ENCODE measurements at places on chromosomes 2 and 18.

GRCh38 chr2:215601990-215602721, 166.3 kb upstream of the FN1 start:
- DNase-seq = no peak

GRCh38 chr2:232835687-232836208, 34.3 kb upstream of the SNORC start:
- DNase-seq = no peak

DNA sequence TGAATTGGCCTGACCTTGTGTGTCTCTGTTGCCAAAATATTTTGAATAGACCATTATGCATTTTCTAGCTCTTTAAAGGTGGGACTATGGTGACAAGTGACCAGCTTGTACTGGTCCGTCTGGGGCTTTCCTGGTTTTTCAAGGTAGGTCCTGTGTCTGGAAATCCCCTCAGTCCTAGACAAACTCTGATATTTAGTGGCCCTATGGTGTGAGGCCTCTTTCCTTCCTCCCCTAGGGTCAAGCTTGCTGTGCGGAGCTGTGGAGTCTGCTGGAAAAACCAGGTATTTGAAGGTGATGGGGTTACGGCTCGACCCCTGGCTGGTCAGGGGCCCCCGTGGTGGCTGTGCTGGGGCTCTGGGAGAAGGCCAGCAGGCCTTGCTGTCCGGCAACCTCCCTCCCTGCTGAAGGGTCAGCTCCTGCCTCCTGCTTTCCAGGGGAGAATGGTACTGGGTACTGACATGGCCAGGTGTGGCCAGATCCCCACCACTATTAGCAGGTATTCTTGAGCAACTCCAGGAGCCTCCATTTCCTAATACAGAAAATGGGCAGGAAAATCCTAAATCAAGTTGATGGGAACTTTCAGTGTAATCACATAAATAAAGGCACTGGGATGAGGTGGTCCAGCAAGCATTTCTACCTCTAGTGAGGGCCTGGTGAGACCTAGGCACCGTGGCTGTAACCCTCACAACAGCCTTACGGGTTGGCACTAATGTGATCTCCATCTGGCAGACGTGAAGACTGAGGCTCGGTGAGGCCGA, 86.2 kb upstream of the HS6ST1 start:
- DNase-seq = no peak

GRCh38 chr18:6681331-6681875, 48.1 kb upstream of the ARHGAP28 start:
- no peak for DNase-seq

- no peak for DNase-seq
These were observed 18.5 kb downstream of the LDLRAD4 start for GRCh38 chr18:13237073-13237472.

GRCh38 chr2:23618794-23619530, 234.0 kb downstream of the KLHL29 start:
- no peak for DNase-seq

- DNase-seq = no peak
These were observed 24.3 kb downstream of the NCOA1 start for GRCh38 chr2:24515335-24515734.

GRCh38 chr2:8565399-8566154, 116.3 kb upstream of the ID2 start:
- no peak for DNase-seq

- DNase-seq = no peak
These were observed 413.6 kb upstream of the ID2 start for GRCh38 chr2:8268172-8268783.

DNA sequence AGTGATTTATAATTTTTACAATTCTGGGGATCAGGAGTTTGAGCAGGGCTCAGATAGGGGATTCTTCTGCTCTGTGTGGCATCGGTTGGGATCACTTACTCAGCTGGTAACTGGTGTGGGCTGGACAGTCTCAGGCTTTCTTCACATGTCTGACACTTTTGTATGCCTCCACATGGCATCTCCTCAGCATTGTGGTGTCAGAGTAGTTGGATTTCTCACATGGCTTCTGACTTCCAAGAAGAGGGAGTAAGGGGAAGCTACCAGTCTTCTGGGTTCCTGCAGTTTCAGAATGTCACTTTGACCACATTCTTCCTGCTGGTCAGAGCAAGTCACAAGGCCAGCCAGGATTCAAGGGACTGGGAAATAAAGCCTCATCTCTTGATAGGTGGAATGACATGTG, 55.6 kb downstream of the NCOA1 start:
- no peak for DNase-seq

DNA sequence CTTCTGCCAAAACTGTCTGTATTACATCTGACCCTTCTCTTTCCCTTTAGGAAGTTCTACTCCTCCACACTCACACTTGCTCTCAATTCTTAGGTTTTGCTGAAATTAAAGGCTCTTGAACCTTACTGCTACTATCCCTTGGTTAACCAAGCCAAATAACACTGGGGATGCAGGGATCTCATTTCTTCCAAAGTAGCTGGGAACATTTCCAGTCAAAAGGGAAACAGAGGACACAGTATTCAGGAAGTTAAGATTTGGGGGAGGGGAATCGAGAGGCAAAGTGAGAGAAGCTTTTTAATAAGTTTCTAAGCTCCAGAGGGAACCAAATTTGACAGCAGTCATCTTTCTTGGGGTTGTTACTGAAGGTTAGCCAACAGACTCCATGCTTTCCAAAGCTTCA, 6.2 kb downstream of the SEPTIN2 start:
- no peak for DNase-seq

- no peak for DNase-seq
These were observed 99.3 kb downstream of the C1QL2 start for GRCh38 chr2:119059287-119059686.

DNA sequence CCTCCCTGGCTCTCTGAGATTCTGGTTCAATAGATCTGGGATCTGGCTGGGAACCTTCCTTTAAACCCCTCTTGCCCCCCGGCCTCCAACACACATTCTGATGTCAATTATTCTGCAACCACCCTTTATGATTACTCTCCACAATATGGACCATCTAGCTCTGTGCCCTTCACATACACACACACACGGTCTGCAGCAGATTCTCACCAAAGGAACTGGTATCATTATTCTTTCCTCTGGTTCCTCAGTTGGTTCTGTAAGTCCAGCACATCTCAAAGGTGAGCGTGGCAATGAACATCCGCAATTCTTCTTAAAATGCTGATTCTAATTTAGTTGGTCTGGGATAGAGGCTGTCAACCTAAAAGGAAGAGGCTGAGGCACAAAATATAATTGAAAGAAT, 2.8 kb upstream of the TMEM163 start:
- DNase-seq = no peak

DNA sequence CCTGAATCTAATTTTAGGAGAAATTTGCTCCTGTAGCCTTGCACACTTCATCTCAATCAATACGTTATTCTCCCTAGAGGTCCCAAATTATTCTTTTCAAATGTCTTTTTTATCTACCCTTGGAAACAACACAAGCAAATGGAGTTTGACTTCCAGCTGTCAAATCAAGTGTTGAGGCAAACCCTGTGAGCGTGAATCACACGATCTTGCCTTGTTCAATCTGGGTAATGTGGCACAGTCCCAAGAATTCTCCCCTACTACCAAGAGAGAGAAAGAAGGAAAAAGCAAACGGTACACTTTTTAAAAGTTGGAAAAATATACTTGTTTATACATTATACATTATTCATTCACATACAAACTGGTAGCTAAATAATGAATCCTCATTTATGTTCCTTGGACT, 2035.3 kb upstream of the CELF4 start:
- DNase-seq = no peak

GRCh38 chr18:374721-375168, 106.9 kb upstream of the THOC1 start:
- DNase-seq = no peak

GRCh38 chr2:118699447-118700175, 147.8 kb downstream of the EN1 start:
- DNase-seq = no peak
